ENCODE measurements at places on chromosomes 5 and 9. TPM values are rescaled to one million over a fixed set of nuclear protein-coding genes. Genes with fewer than 3 reads are reported as not detected.
A peak's percentile ranks its signal among the peaks of the same experiment; 100 is the strongest.

DNA sequence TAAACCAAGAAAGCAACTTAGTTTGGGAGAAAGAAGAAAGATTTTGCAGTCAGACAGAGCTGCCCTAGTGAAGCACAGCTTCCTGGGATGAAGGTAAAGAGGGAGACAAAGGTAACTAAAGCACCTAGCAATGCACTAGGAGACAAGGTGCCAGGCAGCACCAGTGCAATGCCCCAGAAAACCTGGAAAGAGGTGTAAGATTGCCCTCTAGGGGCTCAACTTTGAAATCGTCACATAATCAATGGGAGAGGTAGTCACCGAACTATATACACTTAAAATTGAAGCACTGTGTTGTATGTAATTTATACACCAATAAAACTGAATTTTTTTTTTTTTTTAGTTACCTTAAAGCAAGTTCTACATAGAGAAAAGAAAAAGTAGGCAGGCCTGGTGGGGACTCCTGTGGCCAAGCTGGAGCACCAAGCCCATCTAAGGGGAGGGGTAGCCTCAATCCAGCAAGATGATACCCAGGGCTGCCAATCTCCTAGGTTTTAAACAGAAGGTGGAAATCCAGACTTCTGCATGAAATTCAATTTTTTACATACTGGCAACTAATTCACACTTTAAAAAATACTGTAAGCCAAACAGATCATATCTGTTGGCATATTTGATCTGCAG lies 48.2 kb downstream of the CDK5RAP2 start:
- ATAC-seq = no peak

Gene PCDHAC2
- 12.3 TPM for total RNA-seq

Gene ENG
- total RNA-seq = 21.3 TPM

DNA sequence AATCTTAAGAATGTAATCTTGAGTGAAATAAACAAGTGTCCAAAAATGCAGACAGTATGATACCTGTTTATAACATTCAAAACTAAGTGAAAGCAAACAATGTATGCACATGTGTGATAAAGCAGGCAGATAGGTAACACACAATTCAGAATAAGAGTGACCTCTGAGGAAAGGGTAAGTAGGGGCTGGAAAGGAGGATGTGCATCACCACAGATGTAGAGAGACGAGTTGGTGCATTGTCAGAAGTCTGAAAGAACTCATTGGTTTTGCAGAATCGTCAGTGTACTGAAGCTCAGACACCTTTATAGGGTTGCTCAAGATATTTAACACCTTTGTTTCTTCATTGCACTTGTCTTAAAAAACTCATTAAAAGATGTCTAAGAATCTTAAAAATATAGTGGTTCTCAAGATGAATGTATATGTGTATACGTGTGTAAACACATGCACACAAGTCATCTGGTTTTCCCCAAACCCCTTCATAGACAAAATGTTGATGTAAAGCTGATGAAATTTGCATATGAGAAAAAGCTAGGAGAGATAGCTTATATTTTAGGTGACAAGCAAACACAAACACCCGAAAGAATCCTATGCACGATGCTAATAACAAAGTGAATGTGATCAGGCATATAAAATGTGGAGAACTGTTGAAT lies 197.6 kb upstream of the MEF2C start:
- no peak for ATAC-seq

Gene DENND1A
- total RNA-seq = 20.9 TPM

GRCh38 chr9:114035221-114035844 lies 42.8 kb downstream of the AMBP start:
- ATAC-seq = no peak

DNA sequence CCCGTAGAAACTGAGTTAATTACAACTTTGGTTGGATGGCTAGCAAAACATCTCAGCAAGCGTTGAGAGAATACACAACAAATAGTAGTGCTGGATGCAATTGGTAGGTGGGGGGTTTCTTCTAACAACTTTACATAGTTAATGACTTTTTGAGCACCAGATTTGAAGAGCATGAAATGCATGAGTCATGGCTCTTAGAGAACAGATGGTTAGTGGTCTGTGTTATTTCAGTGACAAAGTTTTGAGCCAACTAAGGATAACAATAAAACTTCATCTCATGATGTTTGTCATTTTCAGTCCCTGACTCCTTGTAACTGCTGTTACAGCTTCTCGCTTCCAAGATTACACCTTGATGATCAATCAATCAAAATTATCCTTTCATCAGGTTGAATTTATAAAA lies 399.0 kb upstream of the BRINP1 start:
- no peak for ATAC-seq

DNA sequence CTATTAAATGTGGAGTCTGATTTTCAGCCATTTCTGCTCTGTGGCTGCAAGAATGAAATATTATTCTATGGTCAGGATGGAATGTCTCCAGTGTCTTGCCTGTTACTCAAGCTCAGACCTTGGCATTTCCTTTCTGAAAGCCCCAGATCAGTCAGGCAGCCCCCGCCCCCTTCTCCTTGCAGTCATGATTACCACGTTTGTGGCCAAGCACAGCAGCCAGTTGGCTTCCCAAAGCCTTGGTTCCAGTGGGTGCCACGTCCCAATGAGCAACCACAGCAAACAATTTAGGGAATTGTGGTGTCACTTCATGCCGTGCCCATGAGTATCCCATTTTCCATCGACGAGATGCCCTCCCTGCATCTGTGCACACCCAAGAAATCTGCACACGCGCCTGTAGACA lies 9.7 kb upstream of the OBP2A start:
- ATAC-seq = no peak

Gene EDIL3
- 17.9 TPM for total RNA-seq

Gene CHSY3
- 3.4 TPM for total RNA-seq

DNA sequence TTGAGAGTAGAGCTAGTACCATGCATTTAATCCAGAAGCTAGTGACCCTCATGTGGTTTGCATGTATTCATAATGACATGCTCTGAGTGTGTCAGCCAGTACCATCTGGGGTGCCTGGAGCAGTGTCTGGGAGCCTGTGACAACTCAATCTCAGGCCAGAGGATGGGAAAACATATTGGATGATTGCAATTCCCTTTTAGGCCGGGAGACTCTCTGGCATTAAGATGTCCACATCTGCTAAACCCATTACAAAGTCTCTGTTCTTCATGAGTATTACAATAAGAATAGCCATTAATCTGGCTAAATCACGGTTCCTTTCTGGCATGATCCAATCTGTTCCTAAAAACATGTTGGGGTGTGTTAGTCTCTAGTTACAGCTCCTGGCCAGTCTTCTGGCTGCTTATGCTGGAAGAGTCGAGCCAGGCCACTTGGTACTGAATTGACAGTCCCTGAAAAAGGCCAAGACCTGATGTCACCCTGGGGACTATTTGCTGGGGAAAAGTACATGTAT lies 475.7 kb downstream of the ENC1 start:
- peak; percentile 73 for ATAC-seq

Gene DRD1
- total RNA-seq = not detected

- ATAC-seq = no peak
Measured at GRCh38 chr9:100525563-100525962, 52.3 kb upstream of the CAVIN4 start.

Gene NR5A1
- not detected for total RNA-seq

Gene FOXD4
- total RNA-seq = 0.78 TPM

DNA sequence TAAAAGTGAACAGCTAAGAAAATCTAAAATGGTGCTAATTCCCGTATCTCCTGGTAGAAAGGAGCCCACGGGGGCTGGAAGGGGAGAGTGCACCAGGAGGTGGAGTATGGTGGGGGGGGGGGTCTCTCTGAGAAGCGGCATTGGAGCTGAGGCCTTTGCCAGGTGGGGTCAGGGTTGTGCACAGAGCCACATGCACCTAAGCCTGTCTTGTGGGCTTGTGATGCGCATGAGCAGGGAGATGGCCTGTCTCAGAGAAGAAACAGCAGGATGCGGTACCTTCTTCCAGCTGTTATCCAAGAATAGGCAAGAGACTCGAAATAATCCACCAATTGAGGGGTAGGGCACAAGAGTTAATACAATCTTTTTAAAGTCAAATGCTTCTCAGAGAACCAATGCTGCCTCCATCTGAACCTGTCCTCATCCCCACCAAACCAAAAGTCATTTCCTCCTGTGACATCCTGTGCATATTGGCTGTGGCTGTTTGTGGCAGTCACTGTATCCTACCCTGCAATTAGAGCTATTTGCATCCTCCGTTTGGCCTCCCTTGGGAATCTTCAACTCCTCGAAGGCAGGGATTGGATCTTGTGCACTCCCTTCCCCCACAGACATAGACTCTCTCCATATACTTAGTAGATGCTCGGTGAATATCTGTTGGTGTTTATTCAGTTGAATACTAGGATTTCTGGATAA lies 45.4 kb downstream of the FGF1 start:
- ATAC-seq = no peak

Gene ADAMTS13
- 2.7 TPM for total RNA-seq

GRCh38 chr5:59007460-59008063 lies 424.7 kb downstream of the RAB3C start:
- ATAC-seq = no peak

DNA sequence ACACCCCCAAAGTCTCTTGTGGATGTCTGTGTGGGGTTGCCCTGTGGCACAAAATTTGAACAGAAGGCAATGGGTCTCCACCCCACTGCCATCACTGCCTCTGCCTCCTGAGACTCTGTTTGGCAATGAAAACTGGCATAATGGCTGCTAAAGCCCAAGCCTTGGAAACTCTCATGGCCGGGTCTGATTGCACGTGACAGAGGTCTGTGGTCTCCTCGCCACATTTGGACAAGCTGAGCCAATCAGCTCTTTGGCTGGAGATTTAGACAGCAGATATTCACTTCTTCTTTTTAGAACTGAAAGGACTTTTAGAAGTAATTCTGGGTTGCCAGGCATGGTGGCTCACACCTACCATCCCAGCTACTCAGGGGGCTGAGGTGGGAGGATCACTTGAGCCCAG lies 5.5 kb downstream of the GGTA1 start:
- no peak for ATAC-seq

GRCh38 chr9:96494215-96494800 lies 44.3 kb downstream of the HABP4 start:
- no peak for ATAC-seq

Gene KCNN2
- total RNA-seq = 3.5 TPM

GRCh38 chr5:78495800-78496199 lies 135.4 kb downstream of the SCAMP1 start:
- ATAC-seq = no peak

Gene ZNF454
- 1.3 TPM for total RNA-seq

- ATAC-seq = no peak
Measured at GRCh38 chr9:108043585-108043984, 554.0 kb upstream of the KLF4 start.

- no peak for ATAC-seq
Measured at GRCh38 chr9:89372230-89372816, 54.0 kb downstream of the SECISBP2 start.

- no peak for ATAC-seq
Measured at GRCh38 chr9:88995627-88996026, 4.4 kb downstream of the S1PR3 start.

GRCh38 chr5:67033880-67034651 lies 162.5 kb downstream of the CD180 start:
- no peak for ATAC-seq

Gene ADAMTS19
- 1.1 TPM for total RNA-seq

GRCh38 chr9:93255494-93255867 lies 71.5 kb downstream of the WNK2 start:
- ATAC-seq = no peak

Gene PAPPA
- 3.0 TPM for total RNA-seq

Gene RORB
- total RNA-seq = 10.0 TPM

GRCh38 chr9:114281473-114282103 lies 41.3 kb upstream of the ORM1 start:
- ATAC-seq = no peak

Gene PCDHB15
- total RNA-seq = 6.6 TPM

Gene NMUR2
- not detected for total RNA-seq

- no peak for ATAC-seq
Measured at GRCh38 chr9:127769929-127770582, 8.4 kb downstream of the SH2D3C start.

DNA sequence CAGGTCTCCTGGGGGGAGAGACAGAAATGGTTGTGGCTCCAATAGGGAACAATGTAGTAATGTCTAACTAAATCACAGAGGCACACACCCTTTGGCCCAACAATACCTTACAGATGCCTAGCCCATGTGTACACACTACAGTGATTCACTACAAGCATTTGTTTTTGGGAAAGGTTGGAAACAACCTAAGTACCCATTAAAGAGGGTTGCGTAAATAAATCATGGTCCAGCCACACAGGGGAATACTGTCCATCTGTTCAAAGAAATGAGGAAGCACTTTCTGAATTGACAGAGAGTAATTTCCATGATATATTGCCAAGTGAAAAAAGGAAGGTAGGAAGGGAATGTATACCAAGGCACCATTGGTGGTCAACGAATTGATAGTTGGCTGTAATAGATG lies 22.0 kb upstream of the GTF3C5 start:
- ATAC-seq = no peak

- no peak for ATAC-seq
Measured at GRCh38 chr5:130321931-130322330, 417.7 kb downstream of the CHSY3 start.

GRCh38 chr5:114391321-114391720 lies 29.5 kb downstream of the KCNN2 start:
- ATAC-seq = no peak

DNA sequence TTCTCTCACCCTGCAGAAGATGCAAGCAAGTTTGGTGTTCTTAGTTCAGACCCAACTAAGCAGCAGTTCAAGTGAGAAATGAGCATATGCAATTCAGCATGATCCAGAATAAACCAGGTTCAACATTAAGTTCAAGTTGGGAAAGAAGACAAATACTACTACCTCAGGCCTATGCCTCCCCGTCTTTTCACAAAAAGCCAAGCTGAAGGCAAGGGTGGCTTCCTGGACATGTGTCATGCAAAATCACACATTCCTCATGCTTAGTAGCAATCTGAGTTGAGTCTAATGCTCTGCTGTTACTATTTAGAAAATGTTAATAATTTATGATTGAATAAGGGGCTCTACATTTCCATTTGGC lies 453.4 kb upstream of the GRAMD2B start:
- ATAC-seq = no peak

GRCh38 chr9:95923794-95924193 lies 48.3 kb downstream of the ERCC6L2 start:
- ATAC-seq = no peak

- no peak for ATAC-seq
Measured at GRCh38 chr5:68465133-68465532, 249.6 kb downstream of the PIK3R1 start.

GRCh38 chr9:105510024-105510423 lies 47.9 kb upstream of the FKTN start:
- no peak for ATAC-seq

Gene FCN2
- not detected for total RNA-seq

- no peak for ATAC-seq
Measured at GRCh38 chr5:156682971-156683370, 167.1 kb upstream of the PPP1R2B start.

Gene CCDC152
- total RNA-seq = 1.2 TPM

DNA sequence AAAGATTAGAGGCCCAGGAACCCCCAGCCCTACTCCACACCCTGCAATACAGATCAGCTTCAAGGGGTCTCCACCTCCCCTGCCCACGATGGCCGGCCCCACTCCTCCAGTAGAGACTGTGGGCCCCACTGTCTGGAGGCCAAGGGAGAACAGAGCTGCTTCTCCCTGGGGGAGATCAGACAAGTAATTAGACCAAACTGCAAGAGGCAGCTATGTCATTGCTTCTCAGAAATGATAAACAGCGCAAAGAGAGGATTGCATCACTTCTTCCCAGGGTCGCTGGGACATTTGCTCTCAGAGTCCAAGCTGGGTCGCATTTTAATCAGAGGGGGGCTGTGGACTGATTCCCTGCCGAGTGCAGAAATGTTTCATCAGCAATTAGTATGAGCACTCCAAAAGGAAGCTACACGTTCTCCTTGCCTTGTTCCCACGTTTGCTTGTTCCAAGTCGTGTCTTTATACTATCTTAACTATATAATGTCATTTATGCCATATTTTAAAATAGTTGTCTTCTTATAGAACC lies 59.9 kb downstream of the ROPN1L start:
- peak; percentile 35 for ATAC-seq

Gene REEP2
- total RNA-seq = 45.8 TPM

Gene PRDM9
- not detected for total RNA-seq
